ENCODE measurements at places on chromosomes 3 and 15.

GRCh38 chr3:78183906-78184599 lies 1144.2 kb downstream of the ROBO2 start:
- no peak for DNase-seq

GRCh38 chr3:101865751-101866509 lies 16.6 kb downstream of the NFKBIZ start:
- DNase-seq: no peak

- DNase-seq: no peak
These were observed 49.9 kb downstream of the BTD start for GRCh38 chr3:15651396-15651795.

DNA sequence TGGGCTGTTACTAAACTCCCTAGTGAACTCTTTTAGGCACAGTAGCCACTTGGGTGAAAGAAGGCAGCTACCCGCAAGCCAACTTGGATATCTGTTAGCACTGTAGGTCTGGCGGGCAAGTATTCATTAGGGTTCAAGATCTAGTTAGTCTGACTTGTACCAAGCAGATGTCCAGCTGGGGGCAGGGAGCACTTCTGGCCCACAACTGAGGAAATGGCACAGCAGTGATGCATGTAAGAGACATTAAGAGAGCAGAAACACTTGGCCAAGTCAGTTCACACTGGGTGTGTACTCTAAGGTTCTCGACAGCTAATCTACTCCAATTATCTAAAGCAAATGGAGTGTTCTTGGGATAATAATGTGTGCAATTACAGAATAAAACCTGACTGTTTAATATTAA lies 131.7 kb downstream of the CTNNB1 start:
- DNase-seq: no peak

- DNase-seq: no peak
These were observed 27.6 kb upstream of the TM2D3 start for GRCh38 chr15:101679806-101680205.

- peak; percentile 92 for DNase-seq
These were observed 63.0 kb downstream of the SH3BP5 start for GRCh38 chr3:15269091-15269989.

DNA sequence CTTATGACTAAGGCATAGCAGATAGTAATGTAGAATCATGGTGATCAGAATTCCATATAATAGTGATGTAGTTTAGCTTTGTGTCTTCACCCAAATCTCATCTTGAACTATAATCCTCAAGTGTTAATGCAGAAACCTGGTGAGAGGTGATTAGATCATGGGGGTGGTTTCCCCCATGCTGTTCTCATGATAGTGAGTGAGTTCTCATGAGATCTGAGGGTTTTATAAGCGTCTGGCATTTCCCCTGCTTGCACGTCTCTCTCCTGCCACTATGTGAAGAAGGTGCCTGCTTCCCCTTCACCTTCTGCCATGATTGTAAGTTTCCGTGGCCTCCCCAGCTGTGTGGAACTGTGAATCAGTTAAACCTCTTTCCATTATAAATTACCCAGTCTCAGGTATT lies 138.7 kb upstream of the CBLB start:
- no peak for DNase-seq

DNA sequence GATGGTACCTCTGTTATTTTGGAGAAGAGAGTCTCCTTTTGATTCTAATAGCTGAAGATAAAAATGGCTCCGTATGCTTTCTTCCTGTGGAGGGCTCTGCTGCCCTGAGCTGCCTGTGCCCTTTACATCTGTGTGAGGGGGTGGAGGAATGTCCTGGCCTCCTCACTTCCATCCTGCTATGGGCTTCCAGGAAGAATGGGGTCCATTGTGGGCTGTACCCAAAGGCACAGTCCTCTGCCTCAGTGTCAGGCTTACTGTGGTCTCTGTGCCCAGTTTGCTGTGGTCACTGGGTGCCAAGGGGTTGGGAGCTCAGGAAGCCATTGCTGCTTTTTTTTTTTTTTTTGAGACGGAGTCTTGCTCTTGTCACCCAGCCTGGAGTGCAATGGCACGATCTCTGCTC lies 14.4 kb downstream of the DAG1 start:
- DNase-seq: no peak

DNA sequence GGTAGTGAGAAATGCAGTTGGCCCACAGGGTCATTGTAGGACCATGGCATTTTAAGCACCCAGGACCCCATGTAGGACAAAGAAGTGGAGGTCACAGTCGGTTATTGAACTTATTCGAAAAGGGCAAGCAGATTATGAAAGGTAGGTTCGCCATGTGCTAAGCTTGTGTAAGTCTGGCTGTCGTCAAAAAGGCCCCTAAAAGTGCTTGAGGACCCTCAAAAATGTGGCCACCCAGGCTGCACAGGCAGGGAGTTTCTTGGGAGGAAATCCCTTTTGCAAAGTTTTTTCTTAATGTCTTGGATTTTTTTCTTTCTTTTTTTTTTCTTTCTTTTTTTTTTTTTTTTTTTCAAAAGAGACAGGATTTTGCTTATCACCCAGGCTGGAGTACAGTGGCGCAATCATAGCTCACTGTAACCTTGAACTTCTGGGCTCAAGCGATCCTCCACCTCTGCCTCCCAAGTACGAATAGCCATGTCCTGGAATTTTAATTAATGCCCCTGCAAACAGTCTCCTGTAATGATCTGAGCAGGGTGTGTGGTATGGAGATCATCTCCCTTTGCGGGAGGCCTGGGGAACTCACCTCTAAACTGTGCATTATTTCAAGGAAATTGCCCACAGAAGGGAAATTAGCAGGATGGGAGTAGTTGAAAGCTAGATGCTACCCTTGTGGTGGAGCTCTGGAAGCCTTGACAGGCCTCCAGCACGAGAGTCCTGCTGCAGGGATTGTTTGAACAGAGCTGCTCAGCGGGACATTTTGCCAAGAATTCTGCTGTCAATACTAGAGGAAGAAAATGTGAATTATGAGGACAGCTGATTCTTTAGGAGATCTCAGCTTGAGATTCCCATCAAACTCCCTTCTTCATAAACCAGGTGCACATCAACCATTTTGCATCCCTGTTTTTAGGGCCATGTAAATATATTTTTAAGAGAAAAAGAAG lies 28.4 kb downstream of the THSD4 start:
- no peak for DNase-seq

GRCh38 chr3:52895418-52895817 lies 1.9 kb downstream of the STIMATE start:
- DNase-seq: peak; percentile 26

- DNase-seq: no peak
These were observed 100.2 kb downstream of the FMN1 start for GRCh38 chr15:33094336-33094735.

DNA sequence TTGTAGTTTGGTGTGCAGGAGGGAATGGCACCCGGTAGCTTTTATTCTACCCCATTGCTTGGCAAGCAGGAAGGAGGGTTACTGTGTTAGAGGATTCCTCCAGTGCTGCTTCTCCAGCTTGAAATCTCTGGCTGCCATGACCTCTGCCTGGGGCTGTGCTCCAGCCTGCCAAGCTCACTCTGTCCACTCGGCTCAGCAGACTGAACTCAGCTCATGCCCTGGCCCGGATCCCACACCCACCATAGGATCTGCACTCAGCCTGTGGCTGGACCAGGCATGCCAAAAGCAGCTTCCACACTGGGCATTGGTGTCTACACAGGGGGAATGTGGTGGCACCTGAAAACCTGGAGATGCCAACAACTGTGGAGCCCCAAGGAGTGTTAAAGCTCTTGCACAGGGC lies 26.3 kb downstream of the CLDN16 start:
- no peak for DNase-seq

DNA sequence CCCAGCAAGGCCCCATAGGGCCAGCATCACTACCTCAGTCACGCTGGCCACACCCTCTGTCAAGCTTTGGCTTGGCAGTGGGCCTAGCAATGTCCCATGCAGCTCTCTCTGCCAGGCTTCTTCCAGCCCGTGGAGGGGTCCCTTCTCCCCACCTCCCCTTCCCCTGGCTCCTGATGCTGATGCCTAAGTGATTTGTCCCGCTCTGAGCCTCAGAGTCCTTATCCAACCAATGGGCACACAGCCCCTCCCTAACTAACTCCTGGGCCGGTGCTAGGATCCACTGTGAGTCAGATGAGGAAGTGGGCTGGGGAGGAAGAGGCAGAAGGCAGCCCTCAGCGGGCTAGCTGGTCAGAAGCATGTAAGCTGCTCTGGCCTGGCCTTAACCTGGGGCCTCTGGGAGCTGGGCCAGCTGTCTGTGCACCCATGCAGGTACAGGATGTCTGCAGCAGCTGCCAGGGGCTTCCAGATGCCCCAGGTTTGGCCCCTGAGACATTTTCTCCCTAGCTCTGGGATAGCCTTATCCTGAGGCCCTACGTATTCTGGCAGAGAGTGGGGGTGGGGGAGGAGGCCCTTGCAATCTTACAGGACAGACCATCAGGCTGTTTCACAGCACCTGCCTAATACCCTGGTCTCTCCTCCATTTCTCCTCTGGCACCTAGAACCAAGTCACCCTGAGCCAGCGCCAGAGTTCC lies 740 bp upstream of the ZBTB47 start:
- DNase-seq: peak; percentile 76

DNA sequence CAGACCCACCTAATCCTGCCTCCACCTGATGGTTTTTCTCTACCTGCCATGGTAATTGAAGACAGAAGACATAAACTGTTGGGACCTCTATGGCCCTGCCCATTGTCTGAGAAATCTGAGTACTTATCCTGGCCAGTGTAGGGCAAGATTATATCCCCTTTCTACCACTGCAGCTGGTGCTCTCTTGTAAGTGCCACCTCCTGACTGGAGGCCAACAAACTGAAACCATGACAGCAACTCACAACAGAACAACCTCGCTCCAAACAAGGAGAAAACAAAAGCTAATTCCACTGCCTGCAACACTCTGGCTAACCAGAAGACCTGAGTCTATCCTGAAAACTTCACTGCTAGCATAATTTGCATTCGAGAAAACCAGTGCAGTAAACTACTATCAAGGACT lies 82.9 kb downstream of the CLDN1 start:
- DNase-seq: no peak

DNA sequence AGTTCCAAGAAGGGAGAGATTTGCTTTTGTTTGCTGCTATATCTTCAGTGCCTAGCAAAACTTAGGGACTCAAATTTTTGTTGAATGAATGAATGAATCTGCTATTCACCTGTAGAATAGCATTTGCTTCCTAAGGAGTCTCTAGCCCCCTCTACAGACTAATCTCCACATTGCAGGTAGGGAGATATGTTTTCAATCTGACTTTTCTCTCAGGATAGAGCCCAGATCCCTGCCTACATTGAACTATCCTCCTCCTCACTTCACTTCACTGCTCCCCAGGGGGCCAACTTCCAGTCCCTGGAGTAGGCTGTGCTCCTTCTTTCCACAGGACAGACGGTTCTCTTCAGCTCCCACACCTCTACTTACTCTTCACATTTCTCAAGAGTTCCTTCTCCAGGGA lies 81.9 kb upstream of the PTX3 start:
- DNase-seq: peak; percentile 41
